ENCODE measurements at places on chromosomes 1 and 21. TPM values are rescaled to one million over a fixed set of nuclear protein-coding genes. Genes with fewer than 3 reads are reported as not detected.

The KRTAP13-3 gene
- not detected for total RNA-seq

The BTG2 gene
- 118 TPM for total RNA-seq

The OR2M7 gene
- not detected for total RNA-seq

The NECTIN4 gene
- total RNA-seq = 12.5 TPM
